ENCODE measurements at places on chromosomes 7 and 10. TPM values are rescaled to one million over a fixed set of nuclear protein-coding genes. Genes with fewer than 3 reads are reported as not detected.
A peak's percentile ranks its signal among the peaks of the same experiment; 100 is the strongest.

PTER gene
- total RNA-seq = 8.1 TPM

DNA sequence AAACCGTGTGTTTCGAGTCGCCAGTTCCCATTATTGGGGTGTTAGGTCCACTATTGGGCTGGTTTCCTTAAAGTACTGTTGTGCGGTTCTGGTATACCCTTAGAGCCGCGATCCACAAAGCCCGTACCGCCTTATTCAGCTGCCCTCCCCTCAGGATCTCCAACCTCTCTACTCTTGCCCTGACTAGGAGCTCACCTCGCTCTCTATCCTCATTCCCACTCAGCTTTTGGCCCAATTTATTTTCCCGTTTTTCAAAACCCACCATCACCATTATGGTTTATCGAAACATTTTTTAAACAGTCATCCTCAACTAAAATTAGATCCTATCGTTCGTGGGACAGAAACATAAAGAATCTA, 461 bp upstream of the ETV1 start:
- DNase-seq = peak; percentile 62

DNA sequence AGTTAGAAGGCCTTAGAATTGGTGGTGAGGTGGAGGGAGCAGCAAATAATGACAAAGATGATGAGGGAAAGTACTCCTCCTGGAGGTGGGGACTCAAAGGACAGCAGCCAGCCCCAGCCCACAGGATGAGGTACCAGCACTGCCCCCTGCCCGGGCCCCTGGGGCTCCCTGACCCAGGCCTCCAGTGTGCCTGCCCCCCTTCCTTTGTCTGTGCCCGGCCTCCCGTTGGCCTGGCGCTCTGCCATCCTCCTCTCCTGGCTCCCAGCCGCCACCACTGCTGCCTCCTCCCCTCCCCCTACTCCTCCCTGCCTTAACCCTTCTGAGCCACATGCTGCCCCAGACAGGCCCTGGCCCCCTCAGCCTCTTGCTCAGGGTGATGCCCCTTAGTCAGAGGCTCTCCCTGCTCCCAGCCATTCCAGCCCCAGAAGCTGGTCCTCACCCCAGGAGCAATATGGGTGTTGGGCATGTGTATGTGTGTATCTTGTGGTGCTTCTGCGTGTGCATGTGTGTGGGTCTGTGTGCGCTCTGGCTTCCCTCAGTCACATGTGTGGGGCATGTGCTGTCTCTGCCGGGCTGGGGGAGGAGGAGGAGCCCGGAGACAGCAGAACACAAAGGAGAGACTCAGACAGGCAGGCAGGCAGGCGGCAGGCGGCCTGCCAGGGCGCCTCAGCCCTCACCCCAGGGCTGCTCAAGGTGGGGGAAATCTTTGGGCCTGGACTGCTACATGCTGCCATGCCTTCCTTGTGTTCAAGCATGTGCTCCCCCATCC, 2.6 kb downstream of the LDB1 start:
- peak; percentile 90 for DNase-seq

DNA sequence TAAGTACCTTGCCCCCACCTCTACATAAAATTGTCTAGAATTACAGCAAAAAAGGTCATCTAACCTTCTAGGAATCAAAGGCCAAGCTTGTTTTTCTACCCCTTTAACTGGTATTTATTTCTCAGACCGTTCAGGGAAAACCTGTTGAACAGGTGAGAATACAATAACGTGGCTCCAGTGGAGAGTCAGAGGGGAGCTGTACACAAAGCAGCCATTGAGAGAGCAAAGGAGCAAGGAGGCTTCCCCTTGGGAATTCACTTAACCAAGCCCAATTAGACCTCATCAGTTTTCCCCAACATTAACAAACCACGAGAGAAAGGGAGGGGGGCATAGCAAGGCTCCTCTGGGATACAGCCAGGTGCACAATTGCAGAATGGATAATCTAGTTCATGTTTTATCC, 101.9 kb downstream of the ELMO1 start:
- DNase-seq = no peak

MRPS17 gene
- 11.3 TPM for total RNA-seq
